Suppressor macrophage treated with lipopolysaccharide for 4 hours (primary cell): ENCODE measurements at places on chromosomes 6 and 20.

GRCh38 chr6:69090132-69090531 is 455.1 kb downstream of the ADGRB3 start:
- DNase-seq, result no peak

DNA sequence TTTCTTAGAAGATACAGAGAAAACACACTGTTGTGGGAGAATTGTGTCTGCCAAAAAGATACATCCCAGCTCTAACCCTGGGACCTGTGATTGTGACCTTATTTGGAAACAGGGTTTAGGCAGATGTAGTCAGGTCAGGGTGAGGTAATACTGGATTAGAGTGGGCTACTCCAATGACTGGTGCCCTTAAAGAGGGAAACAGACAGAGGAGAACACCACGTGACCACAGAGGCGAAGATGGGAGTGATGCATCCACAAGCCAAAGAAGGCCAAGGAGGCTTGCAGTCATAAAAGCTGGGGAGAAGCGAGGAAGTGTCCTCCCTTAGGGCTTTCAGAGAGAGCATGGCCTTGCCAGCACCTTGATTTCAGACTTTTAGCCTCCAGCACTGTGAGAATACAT is 35.6 kb downstream of the SLC52A3 start:
- DNase-seq, result no peak

DNA sequence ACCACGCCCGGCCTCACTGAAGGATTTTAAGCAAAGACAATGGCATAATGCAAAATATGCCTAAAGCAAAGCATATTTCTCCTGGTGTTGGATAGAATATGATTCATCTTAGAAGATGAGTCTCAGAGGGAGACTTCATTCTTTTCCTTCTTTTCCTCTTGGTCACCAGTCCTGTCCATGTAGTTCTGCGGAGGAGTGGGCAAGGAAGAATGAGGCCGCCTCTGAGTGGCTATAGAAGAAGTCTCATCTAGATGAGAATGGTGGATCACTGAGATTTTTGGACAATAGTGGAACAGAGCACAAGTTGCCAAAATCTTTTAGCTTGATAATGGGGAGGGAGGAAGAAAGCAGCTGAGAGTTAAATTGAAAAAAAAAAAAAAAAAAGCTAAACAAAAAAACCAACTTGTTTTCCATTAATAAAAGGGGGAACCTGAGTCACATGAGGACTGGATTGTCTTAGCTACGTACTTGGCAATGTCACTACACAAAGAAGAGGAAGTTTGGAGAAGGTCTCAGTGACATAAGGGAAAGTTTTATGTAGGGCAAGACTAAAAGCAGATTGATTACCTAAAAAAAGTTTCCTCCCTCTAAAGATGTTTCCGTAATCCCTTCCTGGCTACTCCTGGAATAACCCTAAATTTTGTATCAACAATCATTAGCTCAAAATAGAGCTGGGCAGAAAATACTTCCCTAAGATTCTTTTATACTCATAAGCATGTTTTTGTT is 6.0 kb downstream of the CD83 start:
- DNase-seq, result peak; percentile 93

DNA sequence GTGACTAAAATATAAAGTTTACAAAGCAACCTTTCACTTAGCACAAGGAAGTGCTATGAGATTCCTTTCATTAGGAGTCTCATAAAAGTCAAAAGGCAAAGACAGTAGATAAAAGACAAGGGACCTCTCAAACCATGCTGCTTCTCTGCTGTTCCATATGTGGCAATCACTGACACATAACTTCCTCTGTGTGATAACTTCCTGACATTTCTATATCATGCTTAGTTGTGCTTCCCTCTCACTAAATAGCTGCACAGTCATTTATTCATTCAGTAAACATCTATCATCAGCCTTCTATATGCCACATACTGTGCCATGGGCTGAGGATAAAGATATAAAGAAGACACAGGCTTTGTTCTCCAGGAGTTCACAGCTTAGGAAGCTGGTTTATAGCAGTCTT is 214.8 kb upstream of the GRIK2 start:
- no peak for DNase-seq

- no peak for DNase-seq
These were observed 13.7 kb downstream of the ABHD12 start for GRCh38 chr20:25376886-25377285.

GRCh38 chr20:1893721-1894470 is 1.3 kb upstream of the SIRPA start:
- peak; percentile 87 for DNase-seq
